ENCODE measurements at places on chromosomes 4 and X. TPM values are rescaled to one million over a fixed set of nuclear protein-coding genes. Genes with fewer than 3 reads are reported as not detected.

Gene TMEM150C
- total RNA-seq = 0.65 TPM

Gene EGF
- 0.43 TPM for total RNA-seq

Gene GC
- total RNA-seq = not detected

Gene OGT
- total RNA-seq = 63.3 TPM

Gene GAGE1
- under 0.01 TPM for total RNA-seq

Gene ATP10D
- total RNA-seq = 21.3 TPM

Gene FGF13
- total RNA-seq = 2.2 TPM

Gene RBM46
- total RNA-seq = 0.09 TPM

Gene NEK1
- 7.4 TPM for total RNA-seq

Gene RIBC1
- total RNA-seq = 0.74 TPM

Gene REPS2
- total RNA-seq = 0.14 TPM

Gene PAGE4
- not detected for total RNA-seq

Gene VCX3A
- not detected for total RNA-seq

Gene ACSL1
- total RNA-seq = 45.0 TPM

Gene CYBB
- total RNA-seq = not detected

Gene MAGEB17
- not detected for total RNA-seq

Gene FREM3
- under 0.01 TPM for total RNA-seq

Gene ABCG2
- total RNA-seq = 1.1 TPM

Gene MID1
- total RNA-seq = 9.1 TPM

Gene PABPC4L
- total RNA-seq = 1.5 TPM

Gene TMEM156
- 0.18 TPM for total RNA-seq

Gene SAGE1
- total RNA-seq = under 0.01 TPM

Gene CCKAR
- total RNA-seq = 0.57 TPM

Gene FAM47A
- total RNA-seq = not detected

Gene MAGEA6
- total RNA-seq = under 0.01 TPM

Gene C1QTNF7
- 1.0 TPM for total RNA-seq

Gene DDIT4L
- total RNA-seq = 5.9 TPM

Gene KCTD8
- not detected for total RNA-seq

Gene CXCL10
- 0.09 TPM for total RNA-seq

Gene EDA2R
- total RNA-seq = 13.6 TPM

Gene CT55
- total RNA-seq = not detected

Gene TLR6
- 1.4 TPM for total RNA-seq

Gene COL4A5
- 102 TPM for total RNA-seq

Gene KLB
- total RNA-seq = not detected

Gene MAOB
- total RNA-seq = 0.28 TPM

Gene CDX4
- total RNA-seq = not detected

Gene PAPSS1
- 41.3 TPM for total RNA-seq

Gene MAGEA10
- total RNA-seq = not detected

Gene NAP1L2
- 1.1 TPM for total RNA-seq

Gene GAGE13
- not detected for total RNA-seq

Gene RPGR
- 4.6 TPM for total RNA-seq

Gene PPARGC1A
- 0.43 TPM for total RNA-seq

Gene KLKB1
- not detected for total RNA-seq

Gene SLC10A4
- not detected for total RNA-seq

Gene ENPP6
- 0.09 TPM for total RNA-seq

Gene ALB
- 0.09 TPM for total RNA-seq

Gene CXCL6
- 66.7 TPM for total RNA-seq

Gene GRPR
- under 0.01 TPM for total RNA-seq

Gene YIPF7
- not detected for total RNA-seq

Gene DNAAF6
- not detected for total RNA-seq

Gene CASP6
- 23.1 TPM for total RNA-seq

Gene WNK3
- total RNA-seq = 0.14 TPM

Gene CXCL1
- total RNA-seq = 70.6 TPM

Gene AFF2
- total RNA-seq = under 0.01 TPM

Gene MAP3K15
- total RNA-seq = 0.09 TPM

Gene ALAS2
- total RNA-seq = not detected

Gene MID2
- total RNA-seq = 13.1 TPM

Gene TMPRSS11D
- not detected for total RNA-seq

Gene ZNF630
- 2.1 TPM for total RNA-seq
